ENCODE measurements at places on chromosomes 16 and 17.
A peak's percentile ranks its signal among the peaks of the same experiment; 100 is the strongest.

DNA sequence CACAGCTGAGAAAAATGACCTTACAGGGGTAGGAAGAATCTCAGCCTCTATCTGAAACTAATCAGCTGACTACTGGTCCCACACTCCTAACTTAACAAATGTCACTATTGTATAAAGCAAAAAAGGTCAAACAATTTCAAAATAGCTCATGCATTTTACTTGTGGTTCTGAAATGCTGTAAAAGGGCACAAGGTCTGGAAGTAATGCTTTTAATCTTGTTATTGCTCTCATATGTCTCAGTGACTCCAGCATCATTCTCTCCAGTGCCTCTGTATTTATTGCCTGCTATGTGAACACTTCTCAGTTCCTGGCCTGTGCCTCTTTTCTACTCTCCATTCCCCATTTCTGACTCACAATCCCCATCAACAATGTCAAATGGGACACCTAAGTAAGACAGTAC, 937.7 kb downstream of the CDH11 start:
- DNase-seq: no peak

DNA sequence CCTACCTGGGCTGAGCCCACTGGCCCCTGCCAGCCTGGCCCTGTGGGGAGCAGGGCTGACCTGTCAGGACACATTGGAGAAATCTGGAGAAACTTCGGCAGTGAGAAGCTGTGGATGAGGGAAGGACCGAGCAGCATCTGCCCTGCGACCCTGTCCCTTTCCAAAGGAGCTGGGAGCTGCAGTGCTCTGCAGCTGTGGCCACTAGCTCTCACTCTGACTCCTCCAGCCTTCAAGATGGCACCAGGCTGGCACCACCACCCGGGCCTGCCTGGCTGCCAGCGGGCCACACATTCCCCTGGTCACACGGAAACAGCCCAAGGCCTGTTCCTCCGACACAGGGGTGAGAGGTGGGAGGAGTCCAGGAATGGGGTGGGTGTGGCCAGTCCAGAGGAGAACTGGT, 30.1 kb downstream of the CD300LG start:
- DNase-seq: no peak

DNA sequence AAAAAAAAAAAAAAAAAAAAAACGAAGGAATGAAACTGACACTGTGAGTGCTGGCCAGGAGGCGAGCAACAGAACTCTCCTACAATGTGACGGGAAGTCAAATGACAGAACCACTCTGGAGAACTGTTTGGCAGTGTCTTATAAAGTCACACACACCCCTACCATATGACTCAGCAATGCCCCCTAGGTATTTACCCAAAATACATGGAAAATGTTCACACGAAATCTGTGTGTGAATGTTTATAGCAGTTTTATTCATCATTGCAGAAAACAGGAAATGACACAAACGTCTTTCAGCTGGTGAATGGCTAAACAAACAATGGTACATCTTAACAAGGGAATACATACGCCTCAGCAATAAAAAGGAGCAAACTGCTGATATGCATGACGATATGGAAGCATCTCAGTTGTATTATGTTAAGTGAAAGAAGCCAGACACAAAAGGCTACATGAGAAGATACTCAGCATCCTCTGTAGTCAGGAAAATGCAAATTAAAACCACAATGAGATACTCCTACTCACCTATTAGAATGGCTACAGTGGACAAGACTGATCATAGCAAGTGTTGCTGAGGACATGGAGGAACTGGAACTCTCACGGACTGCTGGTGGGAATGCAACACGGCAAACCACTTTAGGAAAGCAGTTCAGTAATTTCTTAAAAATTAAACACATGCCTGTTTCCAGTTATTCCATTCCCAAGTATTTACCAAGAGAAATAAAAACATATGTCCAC, 74.7 kb downstream of the TBC1D16 start:
- no peak for DNase-seq

DNA sequence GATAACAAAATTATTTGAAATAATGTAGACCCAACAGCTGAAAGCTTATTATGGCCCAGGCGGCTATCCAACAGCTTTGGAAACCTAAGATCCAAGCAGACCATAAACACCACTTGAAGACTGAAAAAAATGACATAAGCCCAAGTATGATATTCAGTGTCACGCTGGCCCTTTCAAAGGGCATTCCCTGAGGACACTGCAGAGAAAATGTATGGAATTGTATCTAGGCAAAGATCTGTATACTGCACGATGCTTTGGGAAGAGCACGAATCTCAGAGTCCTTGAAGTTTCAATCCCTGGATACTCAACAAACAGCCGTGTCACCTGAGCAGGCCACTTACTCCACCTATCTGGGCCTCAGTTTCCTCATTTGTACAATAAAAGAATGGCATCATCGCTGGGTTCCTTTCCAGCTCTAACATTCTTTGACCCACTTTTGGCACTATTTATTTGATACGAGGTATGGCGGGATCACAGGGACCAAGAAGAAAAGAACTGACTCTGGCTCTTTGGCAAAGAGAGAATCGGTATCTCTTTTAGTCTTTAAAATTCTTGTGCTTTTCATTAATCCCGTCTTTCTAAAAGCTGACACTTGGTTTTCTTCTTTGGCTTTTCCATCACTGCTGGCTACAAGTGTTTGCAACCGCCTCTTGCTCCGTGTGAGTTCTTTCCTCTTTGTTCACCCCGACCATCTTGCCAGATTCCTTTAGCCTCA, 1.2 kb downstream of the STAT5B start:
- no peak for DNase-seq

- DNase-seq: no peak
Measured at GRCh38 chr16:80433623-80434022, 107.2 kb upstream of the DYNLRB2 start.

DNA sequence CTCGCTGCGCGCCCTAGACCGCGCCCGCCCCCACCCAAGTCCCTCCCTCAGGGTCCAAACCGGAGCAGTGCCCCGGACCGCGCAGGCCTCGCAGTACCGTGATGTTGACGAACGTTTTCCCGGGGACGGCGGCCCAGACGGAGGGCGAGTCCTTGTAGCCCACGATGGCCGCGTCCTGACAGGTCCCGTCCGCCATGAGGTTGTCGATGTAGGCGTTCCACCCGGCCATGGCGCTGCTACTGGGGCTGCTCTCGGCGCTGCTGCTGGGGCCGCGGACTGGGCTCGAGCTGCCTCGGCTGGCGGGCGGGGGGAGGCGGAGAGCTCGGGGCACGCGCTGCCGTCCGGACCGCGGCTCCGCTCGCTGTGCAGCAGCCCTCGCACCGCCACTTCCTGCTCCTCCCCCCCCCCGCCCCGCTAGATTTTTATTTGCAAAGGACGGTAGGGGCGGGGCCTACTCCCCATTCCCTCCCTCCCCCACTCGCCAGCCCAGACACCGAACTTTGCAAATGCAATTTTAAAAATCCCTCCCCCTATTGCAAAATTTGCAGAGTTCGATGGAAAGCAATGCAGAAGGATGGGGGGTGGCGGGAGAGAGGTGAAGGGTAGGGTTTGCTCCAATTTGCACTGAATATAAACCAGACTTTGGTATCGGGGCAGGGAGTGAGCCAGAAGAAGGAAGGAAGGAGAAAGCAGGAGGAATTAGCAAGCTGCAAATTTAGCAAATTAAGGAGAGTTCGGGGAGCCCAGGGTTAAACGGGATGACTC, at the start of gene PFN1:
TSS of gene PFN1 (minus strand) at position 365 of the 765 bp plus-strand sequence. CDS start at position 229, 136 bp downstream.
- peak; percentile 85 for DNase-seq

GRCh38 chr16:84898447-84898846, 78.7 kb downstream of the CRISPLD2 start:
- DNase-seq: no peak

DNA sequence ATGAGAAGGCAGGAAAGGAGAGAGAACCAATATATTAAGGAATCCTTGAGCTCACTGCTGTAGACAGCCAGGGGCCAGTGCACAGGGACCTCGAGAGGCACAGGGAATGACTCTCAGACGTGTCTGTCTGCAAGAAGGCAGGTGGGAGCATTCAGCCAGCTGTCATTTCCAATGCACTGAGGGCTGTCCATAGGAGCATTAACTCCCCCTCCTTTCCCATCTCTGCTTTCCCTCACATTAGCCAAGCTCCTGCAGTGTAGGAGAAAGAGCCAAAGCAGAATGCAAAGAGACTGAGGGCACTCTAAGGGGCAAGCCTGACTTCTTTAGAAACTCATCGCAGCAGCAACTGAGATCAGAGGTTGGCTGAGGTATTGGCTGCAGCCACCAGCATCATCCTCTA, 218.3 kb downstream of the CDH13 start:
- DNase-seq: no peak

- DNase-seq: no peak
Measured at GRCh38 chr17:57487573-57487972, 231.2 kb downstream of the MSI2 start.

GRCh38 chr17:7922269-7922844, 6.3 kb upstream of the RNF227 start:
- DNase-seq: no peak

- DNase-seq: no peak
Measured at GRCh38 chr16:30503403-30504296, 22.7 kb downstream of the ZNF768 start.

DNA sequence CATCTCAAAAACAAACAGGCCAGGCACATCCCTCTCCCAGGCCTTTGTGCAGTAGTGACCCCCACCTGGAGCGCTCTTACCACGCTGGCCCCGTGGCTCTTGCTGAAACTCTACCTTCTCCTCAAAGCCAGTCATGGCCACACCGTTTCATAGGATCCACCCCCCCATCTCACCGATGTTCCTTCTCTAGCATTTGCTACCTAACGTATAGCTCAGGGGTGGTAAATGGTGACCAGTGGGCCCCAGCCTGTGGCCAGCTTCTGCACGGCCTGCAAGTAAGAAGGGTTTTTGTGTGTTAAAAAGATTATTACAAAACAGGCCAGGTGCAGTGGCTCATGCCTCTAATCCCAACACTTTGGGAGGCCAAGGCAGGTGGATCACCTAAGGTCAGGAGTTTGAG, 43.8 kb downstream of the RMI2 start:
- no peak for DNase-seq

- DNase-seq: peak; percentile 57
Measured at GRCh38 chr17:80605326-80606066, 60.9 kb downstream of the RPTOR start.

DNA sequence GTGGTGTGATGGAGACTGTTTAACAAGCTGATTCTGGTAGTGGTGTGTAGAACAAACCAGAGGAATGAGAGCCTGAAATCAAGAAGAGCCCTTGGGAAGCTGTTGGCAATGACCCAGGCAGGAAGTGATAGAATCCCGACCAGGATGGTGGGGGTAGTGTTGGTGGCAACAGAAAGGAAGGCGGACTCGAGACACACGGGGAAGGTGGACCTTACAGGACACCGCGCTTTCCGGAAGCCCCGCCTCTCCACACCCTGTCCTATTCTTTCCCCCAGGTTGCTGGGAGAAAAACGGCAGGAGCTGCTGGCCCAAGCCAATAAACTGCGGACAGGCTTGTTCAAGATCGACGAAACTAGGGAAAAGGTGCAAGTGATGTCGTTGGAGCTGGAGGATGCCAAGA, 30.0 kb upstream of the KDM6B start:
- no peak for DNase-seq

GRCh38 chr17:48814504-48814903, 2.5 kb downstream of the TTLL6 start:
- DNase-seq: peak; percentile 42

DNA sequence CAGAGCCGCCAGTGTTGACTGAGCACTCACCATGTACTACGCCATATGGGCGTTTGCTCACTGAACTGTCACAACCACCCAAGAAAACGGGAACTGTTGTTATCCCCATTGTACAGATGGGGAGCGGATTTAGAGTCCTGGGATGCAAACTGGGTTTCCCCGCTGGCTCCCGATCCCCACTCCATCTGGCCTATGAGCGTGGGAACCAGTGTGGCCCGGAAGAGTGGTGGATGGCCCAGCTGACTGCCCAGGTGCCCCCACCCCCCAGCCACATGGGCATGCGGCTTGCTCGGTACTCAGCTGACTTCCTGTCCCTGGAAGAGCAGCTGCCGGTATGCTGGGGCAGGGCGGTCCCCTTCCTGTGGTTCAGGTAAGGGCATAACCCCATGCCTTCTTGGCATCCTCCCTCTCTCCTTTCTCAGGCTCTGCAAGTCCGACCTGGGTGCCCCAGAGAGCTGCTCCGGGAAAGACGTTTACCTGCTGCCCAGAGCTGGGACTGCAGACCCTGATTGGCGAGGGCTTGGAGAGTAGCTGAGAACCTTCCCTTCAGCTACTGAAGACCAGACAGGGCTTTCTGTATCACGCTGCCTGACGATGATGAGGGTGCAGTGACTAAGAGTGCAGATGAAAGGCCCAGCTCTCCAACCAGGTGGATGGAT, 16.2 kb downstream of the SOCS3 start:
- peak; percentile 55 for DNase-seq

- no peak for DNase-seq
Measured at GRCh38 chr17:968812-969730, 10.5 kb downstream of the NXN start.

GRCh38 chr17:76927577-76927976, 59.4 kb downstream of the MGAT5B start:
- no peak for DNase-seq

- DNase-seq: no peak
Measured at GRCh38 chr17:79651266-79651665, 40.4 kb upstream of the RBFOX3 start.

DNA sequence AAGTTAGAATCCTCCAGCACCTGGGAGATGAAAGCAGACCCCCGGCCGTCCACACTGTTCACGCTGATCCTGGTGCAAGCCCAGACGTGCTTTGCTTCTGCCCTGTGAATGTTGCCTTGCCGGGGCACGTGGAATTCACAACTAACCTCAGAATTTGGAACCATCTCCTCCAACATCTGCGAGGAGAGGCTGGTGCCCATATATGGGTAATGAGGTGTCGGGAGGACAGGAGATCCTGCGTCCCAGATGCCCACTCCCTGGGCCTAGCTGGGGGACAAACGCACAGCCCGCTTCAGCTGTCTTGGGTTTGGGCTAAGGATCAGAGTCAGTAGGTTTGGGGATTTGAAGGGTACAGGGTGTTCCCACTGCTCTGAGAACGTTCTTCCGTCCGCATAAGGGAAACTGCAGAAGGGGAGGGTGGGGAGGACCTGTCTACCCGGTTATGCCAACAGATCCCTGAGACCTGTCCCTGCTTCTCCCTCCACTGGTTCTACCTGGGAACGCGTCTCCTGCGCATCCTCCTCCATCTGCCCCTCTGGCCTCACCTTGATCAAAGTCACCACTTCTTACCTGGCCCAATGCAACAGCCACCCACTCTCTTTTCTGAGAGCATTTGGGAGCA, 14.1 kb downstream of the PPL start:
- DNase-seq: no peak

- DNase-seq: no peak
Measured at GRCh38 chr17:42901535-42902229, 1.1 kb downstream of the G6PC1 start.

Data from activated T-helper 9 cell treated with anti-CD3 and anti-CD28 coated beads, Interleukin-2, amount 50 U/mL, for 16 hours (primary cell).